Cardiac fibroblast (primary cell): ENCODE measurements at places on chromosomes 13 and 19.

- DNase-seq: no peak
Measured at GRCh38 chr13:67651908-67652465, 421.9 kb upstream of the PCDH9 start.

GRCh38 chr13:91889641-91890040 is 491.2 kb downstream of the GPC5 start:
- DNase-seq: no peak

DNA sequence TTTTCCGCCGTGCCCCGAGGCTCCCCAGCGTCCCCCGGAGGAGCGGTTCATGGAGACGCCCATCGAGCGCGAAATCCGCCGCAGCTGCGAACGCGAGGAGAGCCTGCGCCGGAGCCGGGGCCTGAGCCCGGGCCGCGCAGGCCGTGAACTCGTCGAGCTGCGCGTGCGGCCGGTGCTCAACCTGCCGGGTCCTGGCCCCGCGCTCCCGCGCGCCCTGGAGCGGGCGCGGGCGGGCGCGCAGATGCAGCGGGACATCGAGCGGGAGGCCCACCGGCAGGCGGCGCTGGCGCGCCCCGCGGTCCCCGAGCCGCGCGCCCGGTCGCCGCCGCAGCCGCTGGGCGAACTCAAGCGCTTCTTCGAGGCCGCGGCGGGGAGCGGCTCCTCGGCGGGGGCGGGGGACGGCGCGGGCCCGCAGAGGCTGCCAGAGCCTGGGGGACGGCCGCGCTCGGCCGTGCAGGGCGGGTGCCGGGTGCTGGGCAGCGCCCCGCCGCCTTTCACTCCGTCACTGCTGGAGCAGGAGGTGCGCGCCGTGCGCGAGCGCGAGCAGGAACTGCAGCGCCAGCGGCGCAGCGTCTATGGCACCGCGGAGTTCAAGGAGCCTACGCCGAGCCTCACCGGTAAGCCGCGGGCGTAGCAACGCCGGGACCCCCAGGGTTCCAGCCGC is 807 bp downstream of the MISP3 start:
- DNase-seq: peak; percentile 78

DNA sequence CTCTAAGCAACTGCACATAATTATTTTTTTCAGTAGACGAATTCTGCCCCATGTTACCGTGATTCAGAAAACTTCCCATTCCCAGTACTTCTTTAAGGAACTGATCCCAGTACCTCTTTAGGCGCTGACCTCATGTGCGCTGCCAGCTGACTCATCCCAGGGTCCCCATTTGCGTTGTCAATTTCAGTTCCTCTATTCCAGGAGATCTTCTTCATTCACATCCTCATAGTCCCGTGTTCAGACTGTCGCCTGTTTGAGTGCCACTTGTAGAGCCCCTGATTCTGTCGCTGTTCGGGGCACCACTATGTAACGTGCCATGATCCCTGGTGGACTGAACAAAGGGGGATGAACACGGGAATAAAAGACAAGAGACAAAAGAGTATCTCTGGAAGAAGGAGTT is 16.4 kb downstream of the FPR3 start:
- DNase-seq: no peak

DNA sequence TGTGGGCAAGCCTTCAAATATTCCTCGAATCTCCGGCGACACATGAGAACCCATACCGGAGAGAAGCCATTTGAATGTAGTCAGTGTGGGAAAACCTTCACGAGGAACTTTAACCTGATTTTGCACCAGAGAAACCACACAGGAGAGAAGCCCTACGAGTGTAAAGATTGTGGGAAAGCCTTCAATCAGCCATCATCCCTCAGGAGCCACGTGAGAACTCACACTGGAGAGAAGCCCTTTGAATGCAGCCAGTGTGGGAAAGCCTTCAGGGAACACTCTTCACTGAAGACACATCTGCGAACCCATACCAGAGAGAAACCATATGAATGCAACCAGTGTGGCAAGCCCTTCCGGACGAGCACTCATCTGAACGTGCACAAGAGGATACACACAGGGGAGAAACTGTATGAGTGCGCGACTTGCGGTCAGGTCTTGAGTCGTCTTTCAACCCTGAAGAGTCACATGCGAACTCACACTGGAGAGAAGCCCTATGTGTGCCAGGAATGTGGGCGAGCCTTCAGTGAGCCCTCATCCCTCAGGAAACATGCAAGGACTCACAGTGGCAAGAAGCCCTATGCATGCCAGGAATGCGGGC is 28.8 kb downstream of the ZNF333 start:
- DNase-seq: no peak

DNA sequence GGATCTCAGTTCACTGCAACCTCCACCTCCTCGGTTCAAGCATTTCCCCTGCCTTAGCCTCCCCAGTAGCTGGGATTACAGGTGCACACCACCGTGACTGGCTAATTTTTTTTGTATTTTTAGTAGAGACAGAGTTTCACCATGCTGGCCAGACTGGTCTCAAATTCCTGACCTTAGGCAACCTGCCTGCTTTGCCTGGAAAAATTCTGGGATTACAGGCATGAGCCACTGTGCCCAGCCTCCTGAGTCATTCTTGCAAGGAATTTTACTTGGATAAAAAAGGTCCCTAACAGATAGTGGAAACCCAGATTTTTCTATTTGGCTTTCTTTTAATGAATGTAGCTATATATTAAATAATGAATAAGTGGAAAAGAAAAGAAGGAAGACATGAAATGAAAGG is 449.9 kb upstream of the ATXN8OS start:
- no peak for DNase-seq
